ENCODE measurements at places on chromosomes 5 and 9. TPM values are rescaled to one million over a fixed set of nuclear protein-coding genes. Genes with fewer than 3 reads are reported as not detected.

DNA sequence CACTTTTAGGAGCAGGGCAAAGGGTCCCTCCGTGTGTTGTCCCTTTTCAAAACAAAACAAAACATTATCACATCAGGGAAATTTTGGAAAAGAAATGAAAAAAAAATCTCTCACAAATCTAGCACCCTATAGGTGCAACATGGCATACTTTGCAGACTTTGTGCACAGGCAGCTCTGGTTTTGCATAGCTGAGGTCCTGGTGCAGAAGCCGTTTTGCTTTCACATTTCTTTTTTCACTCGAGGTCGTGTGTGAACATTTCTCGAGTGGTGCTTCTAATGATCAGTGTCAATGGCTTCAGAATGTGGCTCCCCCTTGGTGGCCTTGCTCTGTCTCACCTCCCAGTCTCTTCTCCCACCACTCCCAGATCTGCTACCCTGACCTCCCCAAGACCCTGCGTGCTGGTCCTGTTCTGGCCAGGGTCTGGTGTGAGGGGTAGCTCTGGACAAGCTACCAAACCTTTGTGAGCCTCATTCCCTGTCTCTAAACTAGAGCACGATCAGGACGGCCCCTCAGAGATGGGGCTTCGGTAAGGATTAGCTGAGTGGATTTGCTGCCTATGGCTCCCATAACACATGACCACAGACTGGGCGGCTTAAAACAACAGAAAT, 258.0 kb downstream of the NSG2 start:
- no peak for DNase-seq

Gene FBP2
- total RNA-seq = not detected

DNA sequence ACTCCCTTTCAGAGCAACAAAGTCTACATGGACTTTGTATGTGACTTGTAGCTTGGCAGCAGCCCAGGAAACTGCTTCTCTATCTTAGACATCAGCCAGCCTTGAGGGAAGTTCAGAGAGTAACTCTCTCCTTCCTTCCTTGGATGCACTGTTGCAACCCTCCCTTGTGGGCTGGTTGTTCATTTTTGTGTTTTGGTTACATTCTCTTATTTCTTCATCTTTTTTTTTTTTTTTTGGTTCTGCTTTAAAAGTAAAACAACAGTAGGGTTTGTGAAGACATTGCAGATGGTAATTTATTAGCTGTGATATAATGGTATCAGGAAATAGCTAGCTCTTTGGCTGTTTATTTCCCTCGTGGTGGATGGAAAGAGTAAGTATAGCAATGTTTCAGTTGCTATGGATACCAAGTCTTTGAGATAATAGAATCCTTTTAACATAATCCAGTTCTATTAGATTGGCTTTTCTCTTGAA, 97.9 kb upstream of the MAMDC2 start:
- no peak for DNase-seq

DNA sequence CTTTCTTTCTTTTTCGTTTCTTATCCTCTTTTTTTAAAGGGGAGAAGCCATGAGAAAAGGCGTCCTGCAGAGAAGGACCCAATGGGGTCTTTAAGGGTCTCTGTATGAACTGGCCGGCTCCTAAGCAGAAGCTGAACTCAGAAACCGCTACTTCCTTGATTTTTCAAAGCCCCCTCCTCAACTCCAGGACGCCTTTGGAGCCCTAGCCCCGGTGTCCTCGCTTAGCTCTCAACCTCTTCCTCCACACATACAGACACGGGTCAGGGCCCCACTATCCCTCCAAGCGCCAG, 8.3 kb downstream of the PAX5 start:
- DNase-seq = no peak

Data from SK-MEL-5 (cell line).